Left ventricle myocardium inferior (tissue), 1 donor: ENCODE measurements at places on chromosomes 4 and X. TPM values are rescaled to one million over a fixed set of nuclear protein-coding genes. Genes with fewer than 3 reads are reported as not detected.

DNA sequence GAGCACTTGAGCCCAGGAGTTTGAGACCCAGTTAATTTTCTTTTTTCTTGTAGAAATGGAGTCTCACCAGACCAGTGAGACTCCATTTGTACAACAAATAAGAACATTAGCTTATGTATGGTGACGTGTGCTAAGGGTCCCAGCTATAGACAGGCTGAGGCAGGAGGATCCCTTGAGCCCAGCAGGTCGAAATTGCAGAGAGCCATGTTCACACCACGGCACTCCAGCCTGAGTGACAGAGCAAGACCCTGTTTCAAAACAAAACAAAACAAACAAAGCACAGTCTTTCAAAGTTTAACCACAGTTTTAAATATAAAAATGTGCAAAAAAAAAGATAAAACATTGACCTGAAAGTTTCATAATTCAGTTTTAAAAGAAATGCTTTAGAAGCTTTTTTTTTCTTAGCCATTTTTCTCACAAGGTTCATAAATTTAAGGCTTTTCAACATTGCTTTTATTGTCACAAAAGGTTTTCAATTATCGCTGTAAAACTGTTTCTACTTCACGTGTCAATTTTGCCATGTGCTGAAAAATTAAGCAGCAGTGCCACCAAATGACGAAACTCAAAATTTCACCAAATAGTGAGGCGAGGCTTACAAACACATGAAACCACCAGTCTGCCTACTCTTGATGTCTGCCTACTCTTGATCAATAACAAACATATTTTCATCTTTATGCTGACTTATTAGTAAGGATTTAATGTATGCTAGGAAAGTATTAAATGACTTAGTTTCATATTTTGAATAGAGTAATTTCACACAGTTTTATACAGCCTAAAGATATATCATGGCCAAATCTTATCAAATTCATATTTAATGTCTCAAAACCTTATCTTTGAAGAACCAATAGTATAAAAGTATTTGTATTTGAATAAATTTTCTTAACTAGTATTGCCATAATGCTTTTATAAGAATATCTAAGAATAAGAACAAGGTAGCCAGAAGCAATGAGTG lies 126.3 kb downstream of the NEK1 start:
- no peak overlapping the region for H3K4me3 ChIP-seq
- H3K4me1 ChIP-seq = no peaks in the 10 kb centered on the region
- no peaks in the 10 kb centered on the region for H3K27me3 ChIP-seq
- peaks cover 14% of the 10 kb centered on the region for H3K36me3 ChIP-seq

DNA sequence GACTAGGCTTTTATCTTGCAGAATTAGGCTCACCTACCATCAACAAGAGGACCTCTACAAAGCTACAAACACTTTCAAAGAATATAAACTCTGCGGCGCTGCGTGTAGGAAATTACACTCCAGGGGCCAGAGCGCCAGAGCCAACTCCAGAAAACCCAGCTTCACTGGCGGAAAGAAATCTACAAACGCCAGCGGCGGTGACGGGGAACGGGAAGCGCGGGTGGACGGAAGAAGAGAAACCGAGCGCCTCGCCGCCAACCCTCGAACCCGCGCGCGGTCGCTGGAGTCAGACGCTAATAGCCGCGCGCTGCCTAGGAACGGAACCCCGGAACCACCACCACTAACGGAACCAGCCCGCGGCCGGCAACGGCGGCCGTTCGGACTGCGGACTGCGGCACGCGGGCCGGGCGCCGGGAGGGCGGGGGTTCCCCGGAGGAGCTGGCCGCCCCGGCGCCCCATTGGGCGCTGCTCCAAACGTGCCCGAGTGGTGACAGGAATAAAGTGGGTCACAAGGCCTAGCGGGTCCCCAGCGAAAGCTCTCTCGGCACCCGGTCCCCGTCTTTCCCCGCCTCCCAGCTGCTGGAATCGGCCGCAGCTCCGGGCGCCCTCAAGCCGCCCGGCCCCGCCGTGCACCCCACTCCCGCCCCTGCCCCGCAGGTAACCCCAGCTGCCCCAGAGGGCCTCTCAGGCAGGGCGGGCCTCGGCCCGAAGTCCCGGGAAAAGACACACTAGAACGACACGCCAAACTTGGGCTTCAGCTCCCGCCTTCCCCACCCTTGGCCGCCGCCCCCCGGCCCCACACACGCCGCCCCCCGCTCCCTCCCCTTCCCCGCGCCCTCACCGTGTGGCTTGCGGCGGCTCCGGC lies 836 bp downstream of the CLOCK start:
- peak overlapping the region; percentile 99 for H3K27ac ChIP-seq

GRCh38 chr4:142331132-142331531 lies 515.0 kb downstream of the INPP4B start:
- peak; percentile 26 for DNase-seq
- no peaks in the 10 kb centered on the region for H3K27me3 ChIP-seq
- peak overlapping the region; percentile 74 for H3K27ac ChIP-seq
- H3K4me1 ChIP-seq = peaks cover 54% of the 10 kb centered on the region

CXCL13 gene
- total RNA-seq = not detected
